ENCODE measurements at places on chromosomes 13 and 19. TPM values are rescaled to one million over a fixed set of nuclear protein-coding genes. Genes with fewer than 3 reads are reported as not detected.

The ZNF534 gene
- total RNA-seq: 0.42 TPM

The COX7A1 gene
- total RNA-seq: 116 TPM

The POLR2I gene
- total RNA-seq: 102 TPM

The PALM gene
- 42.8 TPM for total RNA-seq

The ZNF560 gene
- total RNA-seq: not detected

The ZNF878 gene
- 1.5 TPM for total RNA-seq

The CD177 gene
- total RNA-seq: 0.97 TPM

The ZNF112 gene
- total RNA-seq: 3.5 TPM

The OR4F17 gene
- total RNA-seq: not detected

The CEACAM18 gene
- not detected for total RNA-seq

The SPC24 gene
- total RNA-seq: 5.4 TPM

DNA sequence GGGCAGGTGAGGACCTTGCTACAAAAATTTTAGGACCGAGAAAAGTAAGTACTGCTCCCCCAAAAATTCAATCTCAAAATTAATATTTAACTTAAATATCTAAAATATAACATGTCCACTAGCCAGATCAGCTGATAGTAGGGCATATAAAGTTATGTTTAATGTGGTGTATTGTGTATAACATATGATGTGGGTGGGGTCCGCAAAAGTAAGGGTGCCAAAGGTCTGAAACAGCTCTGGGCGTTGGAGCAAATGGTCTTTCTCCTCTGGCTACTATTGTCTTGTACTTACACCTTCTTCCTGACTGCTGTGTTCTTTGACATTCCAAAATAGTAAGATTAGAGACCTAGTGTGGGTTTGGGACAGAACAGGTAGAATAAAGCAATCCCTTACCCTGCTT is 41.2 kb downstream of the HTR2A start:
- no peak for DNase-seq

- no peak for DNase-seq
Measured at GRCh38 chr13:98243929-98244272, 66.8 kb upstream of the RNF113B start.

DNA sequence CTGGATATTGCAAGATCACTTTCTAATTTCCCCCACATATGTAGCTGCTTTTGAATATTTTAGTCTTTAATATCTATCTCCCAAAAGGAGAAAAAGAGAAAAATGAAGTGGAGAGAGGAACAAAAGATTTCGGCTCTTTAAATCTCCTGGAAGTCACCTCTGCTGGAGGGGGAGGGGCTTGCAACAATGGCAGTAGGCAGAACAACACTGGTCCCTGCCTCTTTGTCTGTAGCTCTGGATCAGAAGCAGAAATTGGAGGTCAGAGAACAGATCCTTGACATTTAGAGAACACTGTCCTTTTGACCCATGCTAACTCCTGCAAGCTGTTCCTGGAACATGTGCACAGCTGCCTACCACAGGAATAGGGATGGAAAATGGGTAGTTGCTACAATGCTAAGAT is 86.7 kb upstream of the GPR12 start:
- DNase-seq: no peak

DNA sequence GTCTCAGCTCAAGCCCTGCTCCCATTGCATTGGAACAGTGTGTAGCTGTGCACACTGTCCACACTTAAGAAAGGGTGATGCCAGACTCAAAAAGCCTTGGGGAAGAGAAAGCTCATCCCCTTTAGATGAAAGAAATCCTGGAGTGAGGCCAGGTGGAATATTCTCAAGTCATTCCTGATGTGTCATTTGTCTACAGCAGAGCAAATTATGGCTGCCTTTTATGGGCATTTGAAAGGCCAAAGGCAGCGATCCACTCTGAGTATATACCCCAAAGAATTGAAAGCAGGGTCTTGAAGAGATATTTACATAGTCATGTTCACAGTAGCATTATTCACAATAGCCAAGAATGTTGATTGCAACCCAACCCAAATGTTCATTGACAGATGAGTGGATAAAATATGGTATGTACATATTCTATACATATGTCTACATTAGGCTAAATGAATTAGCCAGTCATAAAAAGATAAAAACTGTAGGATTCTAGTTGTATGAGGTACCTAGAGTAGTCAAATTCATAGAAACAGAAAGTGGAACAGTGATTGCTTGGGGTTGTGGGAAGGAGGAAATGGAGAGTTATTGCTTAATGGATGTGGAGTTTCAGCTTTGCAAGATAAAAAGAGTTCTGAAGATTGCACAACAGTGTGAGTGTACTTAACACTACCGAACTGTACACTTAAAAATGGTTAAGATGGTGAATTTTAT is 214.9 kb downstream of the KCNRG start:
- no peak for DNase-seq

- DNase-seq: no peak
Measured at GRCh38 chr13:90889906-90890834, 457.3 kb upstream of the MIR17HG start.

DNA sequence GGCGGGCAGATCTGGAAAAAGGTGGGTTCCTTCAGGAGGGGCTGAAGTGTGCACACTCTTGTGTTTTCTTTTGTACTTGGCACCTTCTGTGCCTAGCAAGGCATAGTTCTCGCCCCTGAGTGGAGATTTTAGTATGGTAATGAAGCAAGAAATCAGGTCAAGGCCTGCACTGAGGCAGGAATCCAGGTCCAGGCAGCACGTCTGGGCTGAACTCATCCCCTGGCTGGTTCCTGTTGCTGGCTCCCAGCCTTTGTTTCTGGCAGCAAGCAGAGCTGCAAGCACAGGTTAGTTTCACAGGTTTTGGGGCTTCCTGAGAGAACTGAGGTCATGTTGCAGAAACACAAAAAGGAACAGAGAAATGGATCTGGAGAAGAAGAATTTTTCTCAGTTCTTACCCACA is 21.2 kb downstream of the SIGLEC7 start:
- DNase-seq: no peak

GRCh38 chr19:19563348-19563848 is 25.3 kb downstream of the CILP2 start:
- no peak for DNase-seq

- DNase-seq: no peak
Measured at GRCh38 chr13:33617055-33617454, 200.9 kb upstream of the RFC3 start.

Measured in esophagus muscularis mucosa (tissue), 4 donors.